ENCODE measurements at places on chromosomes 5 and 9. TPM values are rescaled to one million over a fixed set of nuclear protein-coding genes. Genes with fewer than 3 reads are reported as not detected.

GRCh38 chr5:138514021-138514420 lies 29.0 kb downstream of the ETF1 start:
- no peak overlapping the region for H3K4me3 ChIP-seq
- H3K4me1 ChIP-seq: no peaks in the 10 kb centered on the region
- no peaks in the 10 kb centered on the region for H3K27me3 ChIP-seq

DNA sequence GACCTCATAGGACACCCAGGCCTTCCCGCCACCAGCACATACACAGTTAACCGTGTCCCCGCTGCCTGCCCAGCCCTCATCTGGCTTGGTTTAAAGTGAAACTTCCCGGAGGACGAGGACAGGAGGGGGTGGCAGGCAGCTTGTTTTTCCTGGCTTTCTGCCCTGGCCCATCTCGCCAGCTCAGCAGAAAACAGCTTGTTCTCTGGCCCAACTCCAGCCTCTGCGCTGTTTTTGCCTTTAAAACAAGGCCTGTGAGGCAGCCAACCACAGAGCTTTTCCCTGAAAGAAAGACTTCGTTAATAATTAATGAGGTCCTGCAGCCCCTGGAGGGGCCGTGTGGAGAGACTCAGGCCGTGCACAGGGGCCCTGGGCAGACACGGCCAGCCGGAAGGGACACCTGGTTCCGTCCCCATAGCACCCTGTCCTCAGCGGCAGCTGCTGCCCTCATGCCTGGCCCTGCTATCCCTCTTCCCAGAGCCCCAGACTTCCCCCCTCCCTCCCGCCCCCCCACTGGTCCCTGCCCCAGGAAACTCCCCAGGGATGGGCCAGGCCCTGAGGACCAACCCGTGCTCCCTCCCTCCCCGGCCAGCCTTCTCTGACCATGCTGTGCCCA lies 108.7 kb downstream of the RXRA start:
- peaks cover 87% of the 10 kb centered on the region for H3K4me1 ChIP-seq
- peaks cover 44% of the 10 kb centered on the region for H3K36me3 ChIP-seq
- peak overlapping the region; percentile 86 for H3K27ac ChIP-seq
- H3K4me3 ChIP-seq: no peak overlapping the region
- DNase-seq: peak; percentile 99

The GABRA1 gene
- 0.13 TPM for total RNA-seq

- no peaks in the 10 kb centered on the region for H3K27me3 ChIP-seq
- H3K4me3 ChIP-seq: no peak overlapping the region
- no peaks in the 10 kb centered on the region for H3K4me1 ChIP-seq
- no peak for DNase-seq
- no peaks in the 10 kb centered on the region for H3K36me3 ChIP-seq
- H3K27ac ChIP-seq: no peak overlapping the region
These were observed 344.8 kb upstream of the POU5F2 start for GRCh38 chr5:94086194-94086593.

GRCh38 chr5:176188506-176189193 lies 49.6 kb upstream of the SIMC1 start:
- no peaks in the 10 kb centered on the region for H3K36me3 ChIP-seq
- no peak overlapping the region for H3K27ac ChIP-seq

GRCh38 chr5:125281667-125282066 lies 535.2 kb upstream of the ZNF608 start:
- no peaks in the 10 kb centered on the region for H3K4me1 ChIP-seq
- no peaks in the 10 kb centered on the region for H3K36me3 ChIP-seq
- no peaks in the 10 kb centered on the region for H3K27me3 ChIP-seq
- H3K4me3 ChIP-seq: no peak overlapping the region
- no peak overlapping the region for H3K27ac ChIP-seq
- DNase-seq: no peak

DNA sequence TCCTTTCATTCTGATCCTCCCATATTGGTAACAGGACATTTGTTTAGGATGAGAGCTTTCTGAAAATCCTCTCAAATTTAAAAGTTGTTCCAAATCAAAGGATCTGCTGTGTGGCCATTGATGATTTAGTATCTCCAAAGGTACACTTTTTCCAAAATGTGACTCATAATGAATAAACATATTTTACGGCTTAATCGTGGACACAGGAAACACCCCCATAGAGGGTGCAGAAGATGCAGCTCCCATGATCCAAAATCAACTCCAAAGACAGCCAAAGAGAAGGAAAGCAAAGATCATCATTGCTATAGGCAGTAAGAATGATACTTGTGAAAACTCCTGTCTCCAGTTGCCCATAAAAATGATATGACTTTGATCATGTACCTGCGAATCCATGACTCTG lies 239.7 kb downstream of the PIK3R1 start:
- no peak overlapping the region for H3K4me3 ChIP-seq
- H3K27ac ChIP-seq: no peak overlapping the region
- no peaks in the 10 kb centered on the region for H3K27me3 ChIP-seq
- DNase-seq: no peak
- H3K36me3 ChIP-seq: no peaks in the 10 kb centered on the region

Data from muscle of leg (tissue), 16 donors.